ENCODE measurements at places on chromosomes 5 and 9.

GRCh38 chr9:3857673-3858072, 331.9 kb upstream of the RFX3 start:
- DNase-seq, result no peak

- no peak for DNase-seq
These were observed 66.4 kb downstream of the IL31RA start for GRCh38 chr5:55917402-55918086.

DNA sequence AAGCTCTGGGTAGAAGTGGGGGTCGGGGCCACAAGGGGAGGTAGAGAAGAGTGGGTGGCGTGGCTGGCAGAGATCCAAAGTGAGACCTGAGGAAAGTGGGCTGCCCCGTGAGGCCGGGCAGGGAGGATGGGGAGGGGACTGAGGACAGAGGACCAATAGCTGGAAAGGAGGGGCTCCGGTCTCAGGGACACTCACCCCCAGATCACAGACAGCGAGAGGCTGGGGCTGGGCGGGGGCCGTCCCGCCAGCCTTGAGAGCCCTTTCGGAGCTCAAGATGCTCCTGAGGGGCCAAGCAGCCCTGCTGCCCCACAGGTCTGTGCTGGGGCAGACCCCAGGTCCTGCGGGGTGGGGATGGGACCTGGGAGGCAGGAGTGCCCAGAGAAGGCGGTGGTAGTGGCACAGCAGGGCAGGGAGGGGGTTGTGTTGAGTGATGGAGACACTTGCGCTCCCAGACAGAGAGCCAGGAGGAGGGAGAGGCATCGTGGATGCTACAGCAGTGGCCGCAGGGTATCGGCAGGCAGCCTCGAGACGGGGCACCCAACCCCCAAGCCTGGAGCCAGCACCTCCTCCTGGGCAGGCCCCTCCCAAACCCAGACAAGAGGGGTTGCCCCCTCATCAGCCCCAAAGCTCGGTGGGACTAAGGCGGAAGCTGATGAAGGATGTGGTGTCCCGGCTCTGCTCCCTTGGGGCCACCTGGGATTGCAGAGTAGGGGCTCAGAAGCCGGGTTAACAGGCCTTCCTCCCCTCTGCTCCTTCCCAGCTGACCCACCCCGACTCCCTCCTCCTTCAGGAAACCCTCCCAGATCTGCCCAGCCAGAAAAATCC, 3.4 kb downstream of the SARDH start:
- DNase-seq, result no peak

GRCh38 chr5:79611046-79611829, 1.0 kb upstream of the TENT2 start:
- DNase-seq, result no peak

- DNase-seq, result no peak
These were observed 603.0 kb downstream of the BNC2 start for GRCh38 chr9:16267281-16268066.

DNA sequence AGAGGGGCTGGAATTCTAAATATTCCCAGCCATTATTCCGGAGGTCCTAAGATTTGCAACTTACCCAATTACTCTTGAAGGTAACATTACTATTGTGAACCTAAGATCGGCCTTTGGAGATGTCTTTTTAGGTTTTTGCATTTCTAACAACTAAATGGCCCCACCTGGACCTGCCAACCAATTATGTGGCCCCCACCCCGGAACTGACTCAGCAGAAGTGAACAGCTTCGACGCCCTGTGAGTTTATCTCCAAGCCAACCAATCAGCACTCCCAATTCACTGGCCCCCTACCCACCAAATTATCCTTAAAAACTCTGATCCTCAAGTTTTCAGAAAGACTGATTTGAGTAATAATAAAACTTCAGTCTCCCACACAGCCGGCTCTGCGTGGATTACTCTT, 62.9 kb downstream of the NEURL1B start:
- DNase-seq, result no peak

DNA sequence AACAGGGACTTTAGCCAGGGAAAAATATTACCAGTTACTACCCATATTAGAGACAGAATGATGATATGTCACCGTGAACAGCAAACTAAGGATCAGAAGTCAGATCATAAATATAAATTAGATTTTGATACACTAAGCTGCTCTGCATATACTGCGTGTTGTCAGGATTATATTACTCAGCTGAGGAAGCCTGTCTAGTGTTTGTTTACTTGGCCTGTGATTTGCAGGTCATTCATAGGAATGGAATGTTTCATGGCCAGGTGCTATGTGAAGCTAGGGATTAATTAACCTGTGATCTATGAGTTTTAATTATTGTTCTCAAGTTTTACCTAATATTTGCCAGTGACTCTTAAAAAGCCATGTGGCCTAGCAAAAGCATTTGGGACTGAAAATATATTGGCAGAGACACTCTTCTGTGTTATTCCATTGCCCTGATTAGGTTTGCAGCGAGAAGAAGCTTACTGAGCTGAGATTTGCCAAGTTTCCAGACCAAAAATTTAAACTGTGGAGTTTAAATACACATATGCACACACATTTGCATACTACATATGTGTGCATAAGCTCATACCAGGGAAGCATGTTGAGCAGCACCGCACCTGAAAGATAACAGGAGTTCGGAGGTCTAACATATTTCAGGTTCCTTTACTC, 496.3 kb upstream of the GRIA1 start:
- no peak for DNase-seq

GRCh38 chr9:20478786-20479185, 143.5 kb downstream of the MLLT3 start:
- no peak for DNase-seq

DNA sequence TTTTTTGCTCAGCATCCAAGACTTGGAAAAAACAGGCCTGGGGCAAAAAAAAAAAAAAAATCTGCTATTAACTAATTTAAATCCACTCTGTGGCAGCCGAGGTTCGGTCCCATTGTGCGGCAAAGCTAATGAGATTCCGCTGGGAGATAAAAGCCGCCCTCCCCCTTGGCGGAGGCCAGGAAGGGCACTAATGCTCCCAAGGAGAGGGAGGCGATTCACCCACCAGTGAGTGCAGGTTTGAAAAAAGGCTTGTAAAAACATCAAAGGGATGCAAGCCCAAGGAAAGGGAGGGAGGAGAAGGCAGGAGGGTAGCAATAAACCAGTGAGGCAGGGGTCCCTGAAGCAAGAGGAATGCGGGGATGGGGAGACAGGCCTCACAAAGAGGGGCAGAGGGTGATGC, 129.5 kb upstream of the RAPGEF1 start:
- no peak for DNase-seq

GRCh38 chr5:97062046-97062445, 80.4 kb downstream of the LIX1 start:
- DNase-seq, result no peak

- DNase-seq, result no peak
These were observed 53.3 kb upstream of the LHFPL2 start for GRCh38 chr5:78701795-78702410.

- no peak for DNase-seq
These were observed 1.1 kb downstream of the ICE1 start for GRCh38 chr5:5423586-5423985.

DNA sequence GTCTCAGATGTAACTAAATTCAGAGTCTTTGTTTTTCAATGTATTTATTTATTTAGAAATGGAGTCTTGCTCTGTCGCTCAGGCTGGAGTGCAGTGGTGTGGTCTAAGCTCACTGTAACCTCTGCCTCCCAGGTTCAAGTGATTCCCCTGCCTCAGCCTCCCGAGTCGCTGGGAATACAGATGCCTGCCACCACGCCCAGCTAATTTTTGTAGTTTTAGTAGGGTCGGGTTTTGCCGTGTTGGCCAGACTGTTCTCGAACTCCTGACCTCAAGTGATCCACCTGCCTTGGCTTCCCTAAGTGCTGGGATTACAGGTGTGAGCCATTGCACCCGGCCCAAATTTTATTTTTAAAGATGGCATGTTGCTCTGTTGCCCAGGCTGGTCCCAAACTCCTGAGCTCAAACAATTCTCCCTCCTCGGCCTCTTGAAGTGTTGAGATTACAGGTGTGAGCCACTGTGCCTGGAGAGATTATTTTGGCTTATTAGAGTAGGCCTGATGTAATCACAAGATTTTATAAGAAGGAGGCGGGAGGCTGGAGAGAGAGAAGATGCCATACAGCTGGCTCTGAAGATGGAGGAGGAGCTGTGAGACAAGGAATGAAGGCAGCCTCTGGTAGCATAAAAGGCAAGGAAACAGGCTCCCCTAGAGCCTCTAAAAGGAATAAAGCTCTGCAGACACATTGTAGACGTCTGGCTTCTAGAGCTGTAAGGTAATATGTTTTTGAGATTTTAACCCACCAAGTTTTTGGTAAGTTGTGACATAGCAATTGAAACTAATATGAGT, 12.9 kb upstream of the KLF9 start:
- no peak for DNase-seq

GRCh38 chr5:33166522-33166921, 274.2 kb upstream of the TARS1 start:
- no peak for DNase-seq

Data from CD8-positive, alpha-beta T cell (primary cell).